ENCODE measurements at places on chromosomes 7 and 10.

- no peak for DNase-seq
These were observed 10.2 kb upstream of the ZFYVE27 start for GRCh38 chr10:97726636-97727178.

GRCh38 chr7:137335814-137336213 lies 7.7 kb downstream of the PTN start:
- no peak for DNase-seq

DNA sequence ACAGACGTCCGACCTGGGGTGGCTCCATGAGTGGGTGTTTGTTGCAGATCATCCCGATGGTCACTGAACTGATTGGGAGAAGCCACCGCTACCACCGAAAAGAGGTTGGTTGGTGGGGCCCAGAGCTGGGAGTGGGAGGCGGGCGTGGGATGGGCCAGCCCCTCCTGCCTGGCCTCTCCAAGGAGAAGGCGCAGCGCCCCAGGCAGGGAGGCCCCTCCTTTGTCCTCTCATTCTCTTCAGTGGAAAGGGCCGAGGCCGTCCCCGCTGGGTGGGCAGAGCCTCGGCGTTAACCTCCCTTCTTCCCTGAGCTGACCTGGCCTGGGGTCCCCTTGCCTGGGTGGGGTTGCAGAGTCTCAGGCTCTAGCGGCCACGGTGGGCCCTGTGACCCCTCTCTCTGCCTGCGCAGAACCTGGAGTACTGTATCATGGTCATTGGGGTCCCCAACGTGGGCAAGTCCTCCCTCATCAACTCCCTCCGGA lies 5.2 kb downstream of the MTG1 start:
- DNase-seq = no peak

GRCh38 chr7:157462840-157463239 lies 126.0 kb downstream of the DNAJB6 start:
- DNase-seq = no peak

DNA sequence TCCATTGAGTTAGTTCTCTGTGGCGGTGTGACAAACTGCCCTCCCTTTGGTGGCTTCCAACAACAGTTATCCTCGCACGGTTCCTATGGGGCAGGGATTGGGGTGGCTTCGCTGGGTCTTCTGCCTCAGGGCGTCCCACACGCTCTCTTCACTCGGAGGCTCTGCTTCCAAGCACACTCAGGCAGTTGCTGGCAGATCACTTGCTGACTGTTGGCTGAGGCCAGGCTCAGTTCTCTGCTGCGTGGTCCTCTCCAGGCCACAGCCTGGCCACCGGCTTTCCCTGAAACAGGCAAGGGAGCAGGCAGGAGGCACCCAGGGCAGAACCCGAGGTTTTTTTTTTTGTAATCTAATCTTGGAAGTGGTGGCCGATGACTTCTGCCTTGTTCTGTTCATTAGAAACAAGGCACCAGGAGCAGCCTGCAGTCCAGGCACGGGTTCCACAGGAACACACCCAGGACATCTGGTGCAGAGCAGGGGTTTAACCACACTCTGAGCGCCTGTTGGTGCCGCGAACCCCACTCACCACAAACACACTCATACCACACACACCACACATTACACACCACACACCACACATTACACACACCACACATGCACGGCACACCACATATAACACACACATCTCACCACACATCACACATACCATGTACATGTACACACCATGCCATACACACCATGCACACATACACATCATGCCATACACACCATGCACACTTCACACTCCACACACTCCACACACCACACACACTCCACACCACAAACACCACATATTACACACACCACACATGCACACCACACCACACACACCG lies 112.2 kb downstream of the PTPN20 start:
- DNase-seq = no peak

DNA sequence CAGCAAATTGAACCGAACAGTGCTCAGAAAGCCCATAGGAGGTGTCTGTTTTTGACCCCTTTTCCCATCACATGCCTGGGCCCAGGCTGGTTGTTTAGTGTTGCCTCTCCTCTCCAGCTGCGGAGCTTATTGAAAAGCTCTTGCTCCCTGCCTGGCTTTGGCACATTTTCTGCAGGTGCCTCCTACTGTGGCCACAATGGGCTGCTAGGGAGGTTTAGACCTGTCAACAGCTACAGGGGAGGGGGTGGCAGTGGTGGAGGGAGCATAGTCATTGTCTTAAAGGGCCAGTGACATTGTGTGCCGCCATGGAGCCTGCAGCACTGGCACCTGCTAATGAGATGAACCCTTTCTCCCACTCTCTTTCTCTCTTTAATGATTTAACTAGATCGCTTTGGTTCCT lies 13.2 kb upstream of the ENO4 start:
- no peak for DNase-seq

GRCh38 chr10:103103989-103104388 lies 89.1 kb downstream of the NT5C2 start:
- DNase-seq = no peak

- DNase-seq = no peak
These were observed 873.5 kb downstream of the REEP3 start for GRCh38 chr10:64394744-64395143.

GRCh38 chr7:81004098-81004497 lies 85.2 kb upstream of the SEMA3C start:
- DNase-seq = no peak

- DNase-seq = no peak
These were observed 44.0 kb upstream of the SEMA3A start for GRCh38 chr7:84238596-84238995.

DNA sequence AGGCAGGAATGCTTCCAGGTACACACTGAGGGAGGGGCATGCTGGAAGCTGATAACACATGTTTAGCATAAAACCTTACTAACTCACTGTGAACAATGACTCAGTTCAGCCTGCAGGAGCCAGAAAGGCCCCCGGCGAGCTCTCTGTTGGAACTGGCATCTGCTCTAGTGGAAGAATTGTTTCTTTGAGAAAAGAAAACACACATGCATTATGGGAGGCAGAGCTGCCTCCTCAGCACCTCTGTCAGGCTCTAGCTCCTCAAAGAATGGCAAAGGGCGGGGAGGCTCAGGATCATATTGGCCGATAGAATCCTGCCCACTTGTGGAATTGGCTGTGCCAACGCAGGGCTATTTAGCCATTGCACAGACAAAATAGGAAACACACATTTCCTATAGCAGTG lies 338.3 kb downstream of the CXCL12 start:
- no peak for DNase-seq

GRCh38 chr7:2947058-2947780 lies 96.4 kb downstream of the CARD11 start:
- DNase-seq = no peak

- peak; percentile 30 for DNase-seq
These were observed 1.5 kb downstream of the NRG3 start for GRCh38 chr10:81876253-81877077.

DNA sequence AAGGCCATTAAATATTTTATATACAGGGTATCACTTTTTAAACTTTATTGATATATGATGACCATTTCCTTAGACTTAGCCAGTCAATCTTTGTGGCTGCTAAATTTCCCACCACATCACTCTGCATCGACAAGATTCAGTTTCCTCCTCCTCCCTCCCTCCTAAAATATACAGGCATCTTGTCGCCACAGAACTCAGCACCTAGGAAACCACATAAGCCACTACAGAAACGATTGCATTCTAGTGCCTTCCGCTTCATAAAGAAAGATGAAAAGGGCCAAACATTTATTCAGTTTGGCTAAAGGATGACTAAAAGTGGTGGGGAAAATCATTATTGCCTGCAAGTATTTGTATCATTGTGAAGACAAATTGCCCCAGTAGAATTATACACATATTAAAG lies 30.7 kb downstream of the ERCC6 start:
- no peak for DNase-seq

- DNase-seq = no peak
These were observed 6.5 kb downstream of the C10orf95 start for GRCh38 chr10:102444851-102445250.

DNA sequence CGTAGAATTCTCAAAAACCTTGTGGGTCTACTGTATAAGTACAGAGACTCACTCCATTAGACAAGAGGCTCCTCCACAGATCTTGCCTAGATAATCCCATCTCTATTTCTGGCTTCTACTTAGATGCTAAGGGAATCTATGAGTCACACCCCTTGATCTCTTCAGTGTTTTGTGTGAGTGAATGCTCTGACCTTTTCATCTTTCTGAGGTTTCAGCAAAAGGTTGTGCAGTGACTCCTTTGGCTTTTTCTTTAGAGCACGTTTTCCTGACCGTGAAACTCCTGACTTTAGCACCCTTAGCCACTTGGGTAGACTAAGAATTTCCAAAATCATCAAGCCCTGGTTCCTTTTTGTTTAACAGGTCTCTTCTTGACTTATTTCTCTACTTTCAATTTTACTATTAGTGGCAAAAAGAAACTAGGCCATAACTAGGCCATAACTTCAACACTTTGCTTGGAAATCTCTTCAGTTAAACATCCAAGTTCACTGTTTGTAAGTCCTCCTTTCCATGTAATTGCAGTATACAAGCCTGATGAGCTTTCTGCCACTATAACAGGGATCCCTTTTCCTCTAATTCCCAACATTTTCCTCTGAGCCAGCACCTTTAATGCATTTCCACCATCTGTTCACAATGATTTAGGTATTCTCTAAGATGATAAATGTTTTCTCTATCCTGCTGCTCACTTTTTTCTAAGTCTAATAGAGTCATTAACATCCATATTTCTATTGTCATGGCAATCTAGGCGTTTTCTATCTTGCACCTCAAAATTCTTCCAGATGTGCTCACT lies 19.4 kb downstream of the COPG2 start:
- no peak for DNase-seq

DNA sequence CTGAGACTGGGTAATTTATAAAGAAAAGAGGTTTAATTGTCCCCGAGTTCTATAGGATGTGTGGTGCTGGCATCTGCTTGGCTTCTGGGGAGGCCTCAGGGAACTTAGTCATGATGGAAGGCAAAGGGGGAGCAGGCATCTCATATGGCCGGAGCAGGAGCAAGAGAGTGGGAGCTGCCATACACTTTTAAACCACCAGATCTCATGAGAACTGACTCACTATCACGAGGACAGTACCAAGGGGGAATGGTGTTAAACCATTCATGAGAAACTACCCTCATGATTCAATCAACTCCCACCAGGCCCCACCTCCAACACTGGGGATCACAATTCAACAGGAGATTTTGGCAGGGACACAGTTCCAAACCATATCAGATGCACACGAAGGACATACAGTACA lies 199.9 kb upstream of the DPP6 start:
- DNase-seq = no peak

- no peak for DNase-seq
These were observed 13.2 kb downstream of the ANK3 start for GRCh38 chr10:60376221-60377041.

DNA sequence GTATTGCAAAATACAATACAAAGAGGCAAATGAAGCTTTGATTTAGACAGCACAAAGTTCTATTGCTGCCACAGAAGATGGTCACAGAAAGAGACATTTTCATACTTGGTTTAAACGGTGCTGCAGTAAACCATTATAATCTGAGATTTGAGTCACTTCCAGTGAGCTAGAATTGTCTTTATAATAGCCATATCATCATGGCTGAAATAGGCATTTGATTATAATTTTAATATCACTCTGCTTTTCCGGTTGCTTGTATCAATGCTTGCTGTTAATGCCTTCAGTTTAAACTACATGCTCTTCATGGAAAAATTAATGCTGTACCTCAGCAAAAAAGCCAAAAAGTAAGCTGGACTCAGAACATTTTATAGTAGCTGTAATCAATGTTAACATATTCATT lies 48.5 kb downstream of the CPEB3 start:
- no peak for DNase-seq

GRCh38 chr10:131579251-131580071 lies 267.9 kb upstream of the TCERG1L start:
- no peak for DNase-seq

GRCh38 chr10:17866346-17866745 lies 57.2 kb downstream of the MRC1 start:
- no peak for DNase-seq

- DNase-seq = no peak
These were observed 365.2 kb upstream of the GALNT17 start for GRCh38 chr7:70766694-70767093.

GRCh38 chr7:21013765-21014539 lies 227.3 kb upstream of the SP8 start:
- no peak for DNase-seq

DNA sequence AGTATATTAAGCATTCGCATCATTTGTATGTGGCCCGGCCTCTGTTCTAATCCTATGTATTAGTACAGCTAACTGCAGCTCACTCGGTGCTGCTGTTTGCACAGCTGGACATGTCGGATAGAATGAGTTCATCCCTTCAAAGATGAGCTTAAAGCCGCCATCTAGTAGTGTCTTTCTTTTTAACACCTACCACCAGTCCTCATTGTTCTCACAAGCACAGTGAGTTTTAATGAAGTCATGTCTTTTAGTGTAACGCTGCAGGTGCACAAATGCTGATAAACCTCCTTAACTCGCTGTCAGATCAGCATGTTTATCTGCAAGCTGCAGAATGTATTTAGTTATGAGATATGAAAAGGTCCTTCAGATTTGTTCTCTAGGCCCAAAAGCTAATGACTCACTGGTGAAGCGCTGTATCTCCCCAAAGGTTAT lies 247.5 kb downstream of the MTERF1 start:
- no peak for DNase-seq

- DNase-seq = no peak
These were observed 16.5 kb downstream of the KIF5B start for GRCh38 chr10:32039734-32040133.

DNA sequence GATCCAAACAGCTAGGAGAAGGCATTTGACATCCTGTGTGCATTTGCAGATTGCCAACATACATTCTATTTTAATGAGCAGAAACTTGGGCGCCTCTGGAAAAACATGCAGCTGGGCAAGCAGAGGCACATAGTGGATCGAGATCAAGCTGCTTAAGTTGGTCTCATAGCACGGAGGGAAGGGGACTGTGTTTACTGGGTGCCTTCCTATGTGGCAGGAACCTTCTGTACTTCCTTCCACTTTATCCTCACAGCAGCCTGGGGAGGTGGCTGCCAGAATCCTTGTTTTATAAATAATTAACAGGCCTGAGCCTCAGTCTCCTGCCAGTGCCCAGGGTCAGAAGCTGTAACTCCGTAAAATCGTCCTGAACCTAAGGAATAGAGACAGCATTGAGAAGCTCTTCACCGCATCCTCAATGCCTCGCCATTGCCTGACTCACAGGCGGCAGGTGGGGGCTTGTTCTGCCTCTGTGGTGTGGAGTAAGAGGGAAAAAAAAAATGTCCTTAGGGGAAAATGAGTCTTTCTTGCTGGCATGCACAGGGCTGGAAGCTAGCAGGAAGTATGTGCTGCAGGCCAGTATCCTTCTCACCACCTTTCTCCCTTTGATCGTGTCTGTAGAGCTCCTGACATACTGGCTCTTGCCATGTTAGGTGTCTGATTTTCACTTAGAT lies 6.2 kb downstream of the VWA2 start:
- no peak for DNase-seq

GRCh38 chr10:79029478-79030390 lies 39.0 kb upstream of the ZMIZ1 start:
- no peak for DNase-seq

Data from nucleus accumbens (tissue), 56 donors.